Stimulated activated CD8-positive, alpha-beta memory T cell treated with anti-CD3 and anti-CD28 coated beads, Interleukin-4, amount 100 ng/mL, for 4 hours (primary cell): ENCODE measurements at places on chromosomes 5 and 9.

- DNase-seq, result no peak
Measured at GRCh38 chr5:101260857-101261256, 357.8 kb upstream of the ST8SIA4 start.

DNA sequence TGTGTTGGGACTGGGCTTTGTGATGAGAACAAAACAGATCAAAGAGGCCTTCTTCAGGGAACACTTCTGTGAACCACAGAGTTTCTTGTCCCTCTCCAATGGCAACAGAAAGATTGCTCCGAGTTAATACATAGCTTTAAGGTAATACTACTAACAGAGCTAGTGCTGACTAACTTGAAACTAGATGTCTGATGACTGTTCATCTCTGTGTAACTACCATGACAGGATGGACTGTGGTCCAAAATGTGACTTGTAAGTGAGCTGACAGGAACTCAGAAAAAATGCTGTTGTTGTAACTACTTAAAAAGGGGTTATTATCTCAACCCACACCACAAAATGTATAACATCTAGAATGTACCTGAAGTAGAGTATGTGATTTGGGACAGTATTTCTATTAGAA is 630.2 kb upstream of the DMAC1 start:
- no peak for DNase-seq

GRCh38 chr9:9492506-9492905 is 1120.3 kb downstream of the PTPRD start:
- DNase-seq, result no peak

DNA sequence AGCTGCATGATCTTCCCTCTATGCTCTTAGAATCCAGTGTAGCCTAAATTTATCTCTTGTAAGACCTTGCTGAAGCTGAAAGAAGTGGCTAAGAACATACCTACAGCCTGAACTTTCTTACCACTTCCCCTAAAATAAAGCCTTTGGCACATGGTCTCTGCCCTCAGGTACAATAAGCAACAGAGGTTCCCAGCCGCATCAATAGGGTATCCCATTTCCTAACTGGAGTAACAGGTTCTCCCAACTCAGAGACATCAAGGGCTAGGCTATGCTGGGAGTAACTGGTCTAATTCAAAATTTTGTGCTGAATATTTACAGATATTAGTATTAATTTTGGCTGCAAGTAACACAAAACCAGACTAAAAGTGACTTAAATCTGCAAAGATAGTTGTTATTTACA is 335.8 kb upstream of the TRPC7 start:
- no peak for DNase-seq

GRCh38 chr5:125455041-125455440 is 708.6 kb upstream of the ZNF608 start:
- no peak for DNase-seq

GRCh38 chr5:929596-929995 is 36.9 kb downstream of the TRIP13 start:
- DNase-seq, result no peak

DNA sequence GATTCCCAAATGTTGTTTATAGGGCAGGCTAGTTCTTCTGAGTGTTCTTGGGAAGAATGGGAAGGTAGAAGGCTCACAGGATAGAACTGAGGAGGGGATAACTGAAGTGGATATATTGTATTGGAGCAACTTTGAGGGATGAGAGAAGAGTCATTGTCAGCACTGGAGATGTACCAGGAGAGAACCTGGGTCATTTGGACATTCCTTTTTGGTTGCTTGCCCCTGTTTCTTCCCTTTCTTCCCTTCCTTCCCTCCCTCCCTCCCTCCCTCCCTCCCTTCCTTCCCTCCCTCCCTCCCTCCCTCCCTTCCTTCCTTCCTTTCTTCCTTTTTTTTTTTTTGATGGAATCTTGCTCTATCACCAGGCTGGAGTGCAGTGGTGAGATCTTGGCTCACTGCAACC is 45.3 kb downstream of the RALGPS1 start:
- DNase-seq, result no peak
